ENCODE measurements at places on chromosomes 12 and 14.

DNA sequence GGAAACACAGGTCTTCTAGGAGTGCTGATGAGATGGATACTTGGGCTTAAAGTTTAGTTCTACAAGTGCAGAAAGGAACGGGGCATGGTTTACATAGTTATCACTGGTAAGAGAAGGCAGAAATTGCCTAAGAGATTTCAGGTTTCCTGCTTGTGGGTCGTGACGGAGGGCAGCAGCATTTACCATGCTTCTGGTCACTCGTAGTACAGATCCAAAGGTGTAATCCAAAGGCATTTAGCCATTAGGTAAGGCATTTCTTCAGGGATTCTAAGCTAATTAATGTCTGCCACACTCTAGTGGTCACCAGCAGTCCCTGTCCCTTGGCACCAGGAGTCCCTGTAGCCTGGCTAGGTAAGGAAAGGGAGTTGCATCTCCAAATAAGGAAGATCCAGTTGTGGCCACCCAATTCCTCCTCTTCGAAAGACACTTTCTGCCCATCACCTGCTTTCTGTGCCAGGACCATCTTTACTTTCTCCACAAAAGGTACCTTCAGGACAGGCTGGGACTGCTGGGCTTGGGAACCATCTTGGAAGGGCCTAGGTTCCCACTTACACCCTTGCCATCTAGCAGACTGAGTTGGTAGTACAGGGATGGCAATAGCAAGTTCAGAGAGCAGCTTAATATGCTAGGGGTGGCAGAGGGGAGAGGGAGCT is 1.5 kb downstream of the GSTZ1 start:
- no peak for DNase-seq

GRCh38 chr12:90842477-90842876 is 112.5 kb downstream of the CCER1 start:
- no peak for DNase-seq

- DNase-seq = no peak
Measured at GRCh38 chr12:24023081-24023480, 73.6 kb upstream of the SOX5 start.

- no peak for DNase-seq
Measured at GRCh38 chr14:89166633-89167032, 250.4 kb downstream of the FOXN3 start.

DNA sequence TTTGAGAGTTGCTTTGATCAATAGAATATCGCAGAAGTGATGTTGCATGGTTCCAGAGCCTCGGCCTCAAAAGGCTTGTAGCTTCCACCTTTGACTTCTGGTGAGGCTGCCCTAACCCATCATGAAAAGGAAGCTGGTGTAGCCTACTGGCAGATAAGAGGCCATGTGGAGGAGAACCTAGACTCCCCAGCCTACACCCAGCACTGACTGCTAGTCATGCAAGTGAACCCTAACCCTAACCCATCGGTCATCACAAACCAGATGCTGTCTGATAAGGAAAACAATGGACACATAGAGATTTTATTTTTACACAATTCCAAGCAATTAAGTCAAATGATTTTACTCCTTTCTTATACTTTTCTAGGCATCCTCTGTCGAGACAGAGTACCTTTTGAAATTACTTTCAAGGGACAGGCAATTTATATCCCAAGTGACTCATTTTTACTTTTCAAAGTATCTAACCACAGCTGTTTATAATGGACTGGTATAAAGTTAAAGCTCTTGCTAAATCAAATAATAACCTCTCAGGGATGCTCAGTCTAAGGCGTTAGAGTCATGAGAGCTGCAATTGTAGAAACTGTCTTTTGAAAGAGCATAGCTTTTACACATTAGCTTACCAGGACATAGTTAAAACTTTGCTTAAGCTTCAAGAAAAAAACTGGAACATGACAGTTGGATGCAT is 17.6 kb downstream of the PTPRB start:
- no peak for DNase-seq

DNA sequence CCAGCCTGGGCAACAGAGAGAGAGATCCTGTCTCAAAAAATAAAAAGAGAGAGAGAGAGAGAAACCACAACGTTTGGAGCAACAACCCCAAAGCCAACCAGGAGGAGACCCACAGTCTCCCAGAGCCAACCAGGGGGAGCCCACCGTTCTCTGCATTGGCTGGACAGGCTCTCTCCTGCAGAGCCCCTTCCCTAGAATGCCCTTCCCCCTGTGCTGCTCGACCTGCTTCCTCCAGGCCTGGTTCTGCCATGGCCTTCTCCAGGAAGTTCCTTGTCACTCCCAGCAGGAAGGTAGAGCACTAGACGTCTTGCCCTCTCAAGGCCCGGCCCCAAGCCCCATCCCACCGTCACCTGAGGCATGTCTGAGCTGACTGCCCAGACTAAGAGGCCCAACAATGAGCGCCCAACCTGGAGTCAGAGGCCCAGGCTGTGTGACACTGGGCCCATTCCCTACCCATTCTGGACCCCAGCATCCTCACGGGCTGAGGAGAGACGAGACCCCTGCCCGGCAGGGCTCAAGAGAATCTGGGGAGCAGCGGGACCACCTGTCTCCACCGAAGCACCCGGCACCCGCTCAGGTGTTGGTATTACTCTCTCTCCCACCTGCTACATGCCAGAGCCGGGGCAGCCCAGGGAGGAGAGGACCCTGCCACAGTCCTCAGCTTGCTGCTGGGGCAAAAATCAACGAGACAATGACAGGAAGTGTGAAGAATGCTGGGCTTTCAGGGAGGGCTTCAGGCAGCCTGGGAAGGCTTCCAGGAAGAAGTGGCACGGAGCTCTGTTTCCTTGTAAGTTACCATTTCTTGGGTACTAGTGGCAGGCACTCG is 61.2 kb downstream of the DIO3 start:
- DNase-seq = no peak

GRCh38 chr14:48849741-48850322 is 736.3 kb downstream of the RPS29 start:
- DNase-seq = no peak

- no peak for DNase-seq
Measured at GRCh38 chr14:21069388-21070082, 569 bp upstream of the ARHGEF40 start.

GRCh38 chr12:113534555-113534954 is 62.9 kb upstream of the LHX5 start:
- DNase-seq = no peak

DNA sequence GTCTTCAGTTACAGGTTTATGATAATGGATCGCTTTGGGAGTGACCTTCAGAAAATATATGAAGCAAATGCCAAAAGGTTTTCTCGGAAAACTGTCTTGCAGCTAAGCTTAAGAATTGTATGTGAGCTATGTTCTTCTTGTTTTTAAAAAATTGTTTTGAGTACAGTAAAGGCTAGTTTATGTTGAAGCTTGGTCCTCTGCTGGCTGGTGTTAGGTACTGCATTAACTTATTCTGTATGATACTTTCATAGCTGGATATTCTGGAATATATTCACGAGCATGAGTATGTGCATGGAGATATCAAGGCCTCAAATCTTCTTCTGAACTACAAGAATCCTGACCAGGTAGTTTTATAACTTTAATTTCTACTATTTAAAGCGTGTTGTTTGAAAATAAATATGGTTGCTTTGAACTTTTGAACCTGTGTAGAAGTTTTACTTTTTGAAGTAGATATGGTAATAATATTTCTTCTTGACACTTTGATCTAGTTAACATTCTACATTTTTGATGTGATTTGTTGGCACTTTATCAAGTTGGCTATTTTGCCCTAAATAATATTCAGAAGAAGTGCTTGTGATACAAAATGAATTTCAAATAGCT is 55.7 kb downstream of the VRK1 start:
- peak; percentile 12 for DNase-seq

DNA sequence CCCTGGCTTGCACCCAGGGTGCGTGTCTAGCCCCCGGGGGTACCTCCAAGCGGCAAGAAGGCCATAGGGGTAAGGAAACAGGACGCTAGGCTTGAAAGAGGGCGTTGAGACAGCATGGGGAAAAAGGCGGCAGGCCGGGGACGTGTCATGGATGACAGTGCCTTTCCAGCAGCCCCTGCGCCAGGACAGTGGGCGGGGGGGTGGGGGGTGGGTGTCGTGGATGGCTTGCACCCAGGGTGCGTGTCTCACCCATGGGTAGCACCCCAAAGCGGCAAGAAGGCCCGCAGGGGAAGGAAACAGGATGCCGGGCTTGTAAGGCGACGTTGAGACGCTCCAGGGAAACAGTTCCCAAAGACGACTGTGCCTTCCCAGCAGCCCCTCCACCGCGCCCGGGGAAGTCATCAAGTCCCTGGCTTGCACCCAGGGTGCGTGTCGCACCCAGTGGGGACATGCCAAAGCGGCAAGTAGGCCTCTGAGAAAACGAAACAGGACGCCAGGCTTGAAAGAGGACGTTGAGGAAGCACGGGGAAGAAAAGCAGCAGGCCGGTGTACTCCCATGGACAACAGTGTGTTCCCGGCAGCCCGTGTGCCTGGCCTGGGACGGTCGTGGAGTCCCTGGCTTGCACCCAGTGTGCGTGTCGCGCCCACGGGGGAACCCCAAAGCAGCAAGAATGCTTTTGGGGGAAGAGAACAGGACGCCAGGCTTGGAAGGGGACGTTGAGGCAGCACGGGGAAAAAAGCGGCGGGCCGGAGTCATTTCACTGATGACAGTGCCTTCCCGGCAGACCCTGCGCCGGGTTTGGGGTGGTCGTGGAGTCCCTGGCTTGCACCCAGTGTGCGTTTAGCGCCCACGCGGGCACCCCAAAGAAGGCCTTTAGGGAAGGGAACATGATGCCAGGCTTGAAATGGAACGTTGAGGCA is 163.5 kb upstream of the ALG10B start:
- no peak for DNase-seq

DNA sequence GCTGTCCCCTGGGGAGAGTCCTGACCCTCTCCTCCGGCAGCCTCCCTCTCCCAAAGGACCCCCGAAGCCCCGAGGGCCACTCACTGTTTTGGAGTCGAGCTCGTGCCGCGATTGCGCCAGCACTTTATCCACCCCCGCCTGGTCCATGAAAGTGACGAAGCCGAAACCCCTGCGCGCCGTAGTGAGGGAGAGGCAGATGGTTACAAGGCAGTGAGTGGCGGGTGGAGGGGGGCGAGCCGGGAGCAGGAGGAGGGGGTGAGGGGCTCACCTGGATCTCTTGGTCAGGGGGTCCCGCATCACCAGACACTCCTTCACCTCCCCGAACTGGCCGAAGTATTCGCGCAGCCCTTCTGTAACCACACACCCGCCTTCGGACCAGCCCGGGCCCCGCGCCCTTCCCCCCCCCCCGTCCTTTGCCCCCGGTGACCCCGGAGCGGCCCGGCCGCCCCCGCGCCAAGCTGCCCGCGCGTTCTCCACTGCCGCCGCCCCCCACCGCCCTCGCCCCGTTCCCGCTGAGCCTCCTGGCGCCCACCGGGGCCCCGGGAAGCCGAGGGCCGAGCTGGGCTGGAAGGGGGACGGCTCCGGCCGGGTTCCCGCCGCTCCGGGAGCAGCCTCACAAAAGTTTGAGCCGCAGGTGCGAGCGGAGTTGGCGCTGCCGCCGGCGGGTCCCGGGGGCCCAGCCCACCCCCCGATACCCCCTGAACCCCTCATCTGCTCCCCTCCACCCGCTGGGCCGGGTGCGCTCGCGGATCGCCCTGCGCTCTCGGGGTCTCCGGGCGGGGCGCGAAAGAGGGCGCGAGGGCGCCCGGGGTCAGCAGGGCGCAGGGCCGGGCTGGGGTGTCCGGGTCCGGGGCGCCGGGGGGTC is 808 bp downstream of the MSI1 start:
- no peak for DNase-seq

- DNase-seq = no peak
Measured at GRCh38 chr14:34081101-34081575, 130.3 kb upstream of the EGLN3 start.

GRCh38 chr12:108664338-108665258 is 30.9 kb upstream of the SELPLG start:
- peak; percentile 74 for DNase-seq

- DNase-seq = peak; percentile 15
Measured at GRCh38 chr14:60509438-60510253, 700 bp downstream of the SIX6 start.

- DNase-seq = no peak
Measured at GRCh38 chr12:132921685-132922084, 34.3 kb upstream of the CHFR start.

DNA sequence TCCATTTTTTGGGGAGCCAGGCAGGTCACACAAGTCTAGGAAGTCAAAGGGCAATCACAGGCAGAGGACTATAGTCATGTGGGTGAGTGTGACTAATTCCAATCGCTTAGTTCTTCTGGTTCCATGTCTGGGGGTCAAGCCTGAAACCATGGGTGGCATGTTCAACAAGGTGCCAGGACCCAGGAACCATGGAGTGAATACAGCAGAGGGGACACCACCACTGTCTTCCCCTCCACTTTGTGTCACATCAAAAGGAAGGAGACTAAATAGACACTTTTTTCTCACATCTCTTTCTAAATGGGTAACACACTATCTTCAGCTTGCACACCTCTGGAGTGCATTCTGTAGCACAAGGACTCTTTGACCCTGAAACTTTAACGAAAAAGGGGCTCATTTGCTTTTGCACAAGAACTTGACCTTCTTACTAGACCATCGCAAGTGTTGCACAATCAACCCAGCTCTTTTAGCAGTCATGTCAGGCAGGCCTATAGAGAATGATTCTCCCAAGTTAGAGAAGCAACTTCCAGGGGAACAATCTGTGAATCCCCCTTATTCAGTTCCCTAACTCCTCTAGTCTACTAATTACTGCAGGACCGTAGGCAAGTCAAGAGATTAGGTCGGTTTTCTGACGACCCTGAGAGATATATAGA is 398.7 kb downstream of the NELL2 start:
- DNase-seq = no peak

- DNase-seq = no peak
Measured at GRCh38 chr14:23359722-23360447, 5.1 kb downstream of the EFS start.

DNA sequence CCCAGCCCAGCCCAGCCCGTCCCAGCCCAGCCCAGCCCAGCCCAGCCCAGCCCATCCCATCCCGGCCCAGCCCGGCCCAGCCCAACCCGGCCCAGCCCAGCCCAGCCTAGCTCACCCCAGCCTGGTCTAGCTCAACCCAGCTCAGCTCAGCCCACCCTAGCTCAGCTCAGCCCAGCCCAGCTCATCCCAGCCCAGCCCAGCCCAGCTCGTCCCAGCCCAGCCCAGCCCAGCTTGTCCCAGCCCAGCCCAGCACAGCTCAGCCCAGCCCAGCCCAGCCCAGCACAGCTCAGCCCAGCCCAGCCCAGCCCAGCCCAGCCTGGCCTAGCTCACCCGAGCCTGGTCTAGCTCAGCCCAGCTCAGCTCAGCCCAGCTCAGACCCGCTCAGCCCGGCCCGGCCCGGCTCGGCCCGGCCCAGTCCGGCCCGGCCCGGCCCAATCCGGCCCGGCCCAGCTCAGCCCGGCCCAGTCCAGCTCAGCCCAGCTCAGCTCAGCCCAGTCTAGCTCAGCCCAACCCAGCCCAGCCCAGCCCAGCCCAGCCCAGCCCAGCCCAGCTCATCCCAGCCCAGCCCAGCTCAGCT is 184.7 kb downstream of the TMEM121 start:
- DNase-seq = no peak

DNA sequence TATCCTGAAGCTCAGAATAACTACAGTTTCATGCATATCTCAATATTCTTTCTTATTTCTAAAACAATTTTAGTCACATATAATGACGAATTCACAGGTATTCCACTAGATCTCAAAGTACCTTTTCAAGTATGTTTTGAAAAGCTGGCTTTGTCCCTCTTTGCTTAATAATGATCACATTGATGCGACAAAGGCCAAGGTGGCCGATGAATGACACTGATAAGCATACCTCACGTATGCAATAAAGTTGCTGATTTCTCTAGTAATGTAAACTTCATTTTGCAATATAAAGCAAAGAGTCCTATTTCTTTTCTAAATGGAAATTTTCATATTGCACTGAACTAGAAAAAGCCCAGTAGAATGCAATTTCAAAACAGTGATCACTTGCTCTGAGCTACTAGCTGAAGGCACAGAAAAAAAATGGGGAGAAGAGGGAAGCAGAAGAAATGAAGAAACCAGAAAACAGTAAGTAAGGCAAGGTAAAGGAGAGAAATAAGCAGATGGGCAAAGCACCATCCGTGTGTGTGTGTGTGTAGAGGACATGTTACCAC is 29.3 kb downstream of the FGD6 start:
- DNase-seq = no peak

Data from GM10248 (cell line).